Activated T-helper 1 cell treated with Interleukin-2 at 50 U/mL for 16 hours (primary cell): ENCODE measurements at places on chromosomes 12 and 14.

DNA sequence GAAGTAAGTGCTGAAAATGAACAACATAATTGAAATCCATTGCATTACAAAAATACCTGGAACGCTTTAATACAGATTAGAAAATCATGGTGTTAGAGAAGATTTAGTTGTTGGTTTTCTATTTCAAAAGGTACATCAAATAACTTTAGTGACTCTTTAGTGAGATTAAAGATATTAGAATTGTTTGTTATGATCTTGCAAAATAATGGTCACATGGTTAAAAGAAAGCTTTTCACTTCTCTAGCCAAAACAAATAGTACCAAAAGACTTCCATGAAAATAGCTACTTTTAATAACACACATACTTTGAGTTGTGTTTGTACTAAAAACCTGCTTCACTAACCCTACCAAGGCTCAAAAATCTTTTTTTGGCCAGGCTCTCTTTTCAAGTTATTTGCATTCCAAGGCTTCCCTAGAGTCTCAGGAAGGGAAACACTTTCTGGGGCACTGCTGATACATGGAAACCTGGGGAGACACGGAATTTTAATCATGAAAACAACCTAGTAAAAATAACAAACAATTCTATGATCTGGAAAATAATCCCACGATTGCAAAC is at the start of gene SLCO1A2:
Gene SLCO1A2 (minus strand): TSS at position 147 of the 555 bp plus-strand sequence. CDS start 270 bp downstream, outside the sequence.
- DNase-seq = no peak

DNA sequence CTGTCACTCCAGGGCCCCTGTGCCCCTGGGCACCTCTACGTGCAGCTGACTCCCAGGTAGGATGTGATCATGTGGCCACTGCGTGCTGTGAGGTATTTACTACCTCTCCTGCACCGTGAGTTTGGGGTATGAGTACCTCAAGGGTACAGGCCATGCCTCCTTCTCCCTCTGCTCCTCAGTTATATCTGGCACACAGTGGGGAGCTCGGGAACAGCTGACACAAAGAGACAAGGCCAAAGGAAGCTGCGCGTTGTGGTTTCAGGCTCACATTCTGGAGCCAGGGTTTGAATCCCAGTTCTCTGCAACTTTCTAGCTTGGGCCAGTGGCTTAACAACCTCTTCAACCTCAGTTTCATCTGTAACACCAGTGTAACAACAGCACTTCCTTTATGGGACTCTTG is 7.8 kb upstream of the SLC6A12 start:
- no peak for DNase-seq

GRCh38 chr14:81385419-81385818 is 14.7 kb downstream of the STON2 start:
- no peak for DNase-seq

- DNase-seq = no peak
Measured at GRCh38 chr12:107567876-107568619, 117.6 kb upstream of the PWP1 start.

DNA sequence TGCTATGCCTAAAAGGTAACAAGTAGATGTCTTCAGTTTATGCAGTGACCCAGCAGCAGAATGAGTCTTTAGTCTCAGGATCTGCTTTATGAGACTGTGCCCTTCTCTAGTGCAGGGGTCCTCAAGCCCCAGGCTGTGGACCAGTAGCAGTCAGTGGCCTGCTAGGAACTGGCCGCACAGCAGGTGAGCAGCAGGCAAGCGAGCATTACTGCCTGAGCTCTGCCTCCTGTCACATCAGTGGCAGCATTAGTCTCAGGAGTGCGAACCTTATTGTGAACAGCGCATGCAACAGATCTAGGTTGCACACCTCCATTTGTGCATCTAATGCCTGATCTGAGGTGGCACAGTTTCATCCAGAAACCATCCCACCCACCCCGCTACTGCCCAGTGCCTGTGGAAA is 38.4 kb downstream of the LRP6 start:
- no peak for DNase-seq

DNA sequence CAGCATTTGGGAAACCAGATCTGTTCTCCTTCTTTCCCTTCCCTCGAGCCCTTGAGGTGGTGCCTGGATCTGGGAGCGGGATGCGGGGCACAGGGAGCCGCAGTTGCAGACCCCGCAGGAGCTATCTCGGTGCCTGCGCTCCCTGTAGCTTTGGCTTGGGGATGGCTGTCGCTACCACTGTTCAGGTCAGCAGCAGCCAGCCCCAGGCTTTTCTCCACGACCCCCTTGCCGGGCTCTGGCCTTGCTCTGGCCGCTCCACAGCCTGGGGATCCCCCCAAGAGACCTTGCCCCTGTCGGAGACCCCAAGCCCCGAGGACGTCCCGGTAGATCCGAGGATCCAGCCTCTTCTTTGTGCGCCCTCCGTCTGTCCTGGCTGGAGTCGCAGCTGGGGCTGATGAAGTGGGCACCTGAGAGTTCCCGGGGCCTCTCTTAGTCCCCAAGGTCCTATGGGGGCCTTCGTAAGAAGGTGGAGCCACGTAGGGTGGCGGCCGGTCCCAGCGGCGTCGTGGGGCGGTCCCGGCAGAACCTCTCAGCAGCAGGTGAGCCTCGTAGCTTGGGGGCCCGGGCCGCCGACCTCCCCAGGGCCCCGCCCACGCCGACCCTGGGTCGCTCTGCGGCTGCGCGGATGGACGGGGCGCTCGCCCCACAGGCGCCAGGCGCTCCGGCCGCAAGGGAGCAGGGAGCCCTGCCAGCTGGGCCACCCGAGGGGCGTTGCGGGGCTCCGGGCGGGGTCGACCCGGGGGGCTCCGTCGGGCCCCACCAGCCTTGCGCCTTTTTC is 1.3 kb downstream of the DDN start:
- no peak for DNase-seq
